Large intestine (tissue), 12 donors: ENCODE measurements at places on chromosomes 1 and 21. TPM values are rescaled to one million over a fixed set of nuclear protein-coding genes. Genes with fewer than 3 reads are reported as not detected.
A peak's percentile ranks its signal among the peaks of the same experiment; 100 is the strongest.

DNA sequence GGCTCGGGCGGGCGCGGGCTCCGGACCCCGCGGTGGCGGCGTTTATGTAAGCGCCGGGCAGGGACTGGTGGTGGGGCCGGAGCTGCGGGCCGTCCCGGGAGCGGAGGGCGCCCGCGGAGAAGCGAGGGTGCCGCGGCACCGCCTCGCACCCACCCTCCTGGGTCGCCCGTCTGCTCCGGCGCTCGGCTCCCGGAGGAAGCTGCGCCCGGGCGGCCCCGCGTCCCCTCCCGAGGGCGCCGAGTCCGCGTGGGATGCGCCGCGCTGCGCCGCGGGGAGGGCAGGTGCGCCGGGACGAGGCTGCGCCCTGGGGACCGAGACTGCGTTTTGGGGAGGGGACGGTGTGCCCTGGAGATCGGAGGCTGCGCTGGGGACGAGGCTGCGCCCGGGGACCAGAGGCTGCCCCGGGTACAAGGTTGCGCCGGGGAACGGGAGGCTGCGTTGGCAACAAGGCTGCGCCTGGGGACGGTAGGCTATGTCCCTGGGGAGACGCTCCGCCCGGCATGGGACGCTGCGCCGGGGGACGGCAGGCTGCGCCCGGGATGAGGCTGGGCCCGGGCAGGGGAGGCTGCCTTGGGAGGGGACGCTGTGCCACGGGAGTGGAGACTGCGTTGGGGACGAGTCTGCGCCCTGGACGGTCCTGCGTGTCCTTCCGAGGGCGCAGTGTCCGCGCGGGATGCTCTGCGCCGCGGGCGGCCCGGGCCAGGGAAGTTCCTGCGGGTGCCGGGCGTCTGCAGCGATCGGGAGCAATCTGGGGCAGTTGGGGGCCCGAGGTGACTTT, 627 bp downstream of the ADARB1 start:
- H3K27ac ChIP-seq: no peak overlapping the region
- peaks cover 2% of the 10 kb centered on the region for H3K4me1 ChIP-seq
- H3K27me3 ChIP-seq: peaks cover 11% of the 10 kb centered on the region
- H3K36me3 ChIP-seq: no peaks in the 10 kb centered on the region
- DNase-seq: peak; percentile 59

DNA sequence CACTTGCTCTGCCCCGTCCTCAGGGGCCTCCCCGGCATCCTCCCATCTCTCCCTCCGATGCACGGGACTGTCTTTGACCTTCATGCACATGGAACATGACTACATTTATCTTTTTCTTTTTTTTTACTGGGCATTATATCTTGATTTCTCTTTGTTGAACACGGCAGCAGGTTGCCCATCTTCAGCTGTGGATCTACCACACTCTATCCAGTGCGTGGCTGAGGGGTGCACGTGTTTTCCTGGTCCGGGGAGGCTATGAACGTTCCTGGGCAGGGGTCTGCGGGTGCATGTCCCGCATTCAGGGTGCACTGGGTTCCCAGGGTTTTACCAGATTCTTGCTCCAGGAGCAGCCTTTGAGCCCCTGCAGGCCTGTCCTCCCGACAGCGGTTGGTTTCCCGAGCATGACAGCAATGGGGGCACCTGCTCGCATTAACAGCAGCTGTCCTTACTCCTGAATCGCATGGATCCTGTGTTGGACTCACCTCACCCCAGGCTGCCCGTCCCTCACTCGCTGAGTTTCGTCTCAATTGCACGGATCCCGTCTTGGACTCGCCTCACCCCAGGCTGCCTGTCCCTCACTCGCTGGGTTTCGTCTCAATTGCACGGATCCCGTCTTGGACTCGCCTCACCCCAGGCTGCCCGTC, 7.4 kb downstream of the POFUT2 start:
- DNase-seq: no peak
- no peak overlapping the region for H3K27ac ChIP-seq
- no peaks in the 10 kb centered on the region for H3K27me3 ChIP-seq
- no peak overlapping the region for H3K4me3 ChIP-seq
- no peaks in the 10 kb centered on the region for H3K4me1 ChIP-seq
- peaks cover 87% of the 10 kb centered on the region for H3K36me3 ChIP-seq

- H3K4me3 ChIP-seq: no peak overlapping the region
- H3K4me1 ChIP-seq: no peaks in the 10 kb centered on the region
- DNase-seq: peak; percentile 32
- H3K27me3 ChIP-seq: no peaks in the 10 kb centered on the region
Observed at GRCh38 chr21:27572696-27573095, 605.8 kb upstream of the ADAMTS5 start.

- H3K4me3 ChIP-seq: no peak overlapping the region
- no peaks in the 10 kb centered on the region for H3K4me1 ChIP-seq
- no peak for DNase-seq
- no peaks in the 10 kb centered on the region for H3K27me3 ChIP-seq
- H3K27ac ChIP-seq: no peak overlapping the region
- H3K36me3 ChIP-seq: no peaks in the 10 kb centered on the region
Observed at GRCh38 chr1:8598783-8599182, 218.7 kb downstream of the RERE start.

- no peak overlapping the region for H3K4me3 ChIP-seq
- H3K27me3 ChIP-seq: no peaks in the 10 kb centered on the region
- no peaks in the 10 kb centered on the region for H3K36me3 ChIP-seq
- no peaks in the 10 kb centered on the region for H3K4me1 ChIP-seq
- no peak for DNase-seq
Observed at GRCh38 chr1:43880604-43881003, 53.0 kb upstream of the ARTN start.

- H3K4me3 ChIP-seq: no peak overlapping the region
- peak; percentile 88 for DNase-seq
- H3K36me3 ChIP-seq: no peaks in the 10 kb centered on the region
- H3K27ac ChIP-seq: peak overlapping the region; percentile 60
Observed at GRCh38 chr1:6414881-6415626, 4.7 kb downstream of the HES2 start.

- H3K27ac ChIP-seq: no peak overlapping the region
- H3K27me3 ChIP-seq: no peaks in the 10 kb centered on the region
- no peaks in the 10 kb centered on the region for H3K36me3 ChIP-seq
- H3K4me3 ChIP-seq: no peak overlapping the region
- no peak for DNase-seq
Observed at GRCh38 chr1:216075339-216075738, 347.9 kb downstream of the USH2A start.

GRCh38 chr1:242055749-242056320, 56.9 kb upstream of the MAP1LC3C start:
- no peak for DNase-seq
- H3K4me1 ChIP-seq: no peaks in the 10 kb centered on the region
- H3K27me3 ChIP-seq: no peaks in the 10 kb centered on the region
- no peak overlapping the region for H3K4me3 ChIP-seq

DNA sequence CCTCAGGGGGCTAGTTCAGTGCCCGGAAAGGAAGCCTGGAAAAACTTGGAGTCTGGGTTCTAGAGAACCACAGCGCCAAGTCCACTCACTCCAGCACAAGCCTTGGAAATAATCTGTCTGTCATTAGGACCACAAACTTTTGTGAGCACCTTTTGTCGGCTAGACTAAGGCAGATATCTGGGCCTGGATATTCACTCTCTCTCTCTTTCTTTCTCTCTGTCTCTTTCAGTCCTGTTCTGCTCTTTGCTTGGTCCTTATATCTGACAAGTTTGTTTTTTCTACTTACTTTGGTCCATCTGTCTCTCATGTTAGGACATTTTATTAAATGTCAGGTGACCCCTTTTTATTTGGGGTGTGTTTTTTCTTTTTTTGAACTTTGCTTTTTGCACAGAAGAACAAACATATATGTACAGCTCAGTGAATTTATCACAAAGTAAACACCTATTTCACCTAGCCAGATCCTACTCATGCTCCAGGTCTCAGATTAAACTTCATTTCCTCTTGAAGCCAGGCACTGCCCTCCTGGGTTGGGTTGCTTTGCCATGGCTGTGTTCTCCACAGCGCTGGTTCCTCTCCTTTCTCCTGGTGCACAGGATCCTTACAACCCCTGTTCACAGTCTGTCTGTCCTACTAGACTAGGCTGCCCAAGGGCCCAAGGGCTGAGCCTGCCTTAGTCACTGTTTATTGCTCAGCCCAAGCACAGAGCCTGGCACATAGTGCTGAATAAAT, 40.8 kb downstream of the TCEANC2 start:
- no peak overlapping the region for H3K4me3 ChIP-seq
- peak overlapping the region; percentile 73 for H3K27ac ChIP-seq
- H3K4me1 ChIP-seq: peaks cover 27% of the 10 kb centered on the region
- peaks cover 6% of the 10 kb centered on the region for H3K36me3 ChIP-seq
- H3K27me3 ChIP-seq: no peaks in the 10 kb centered on the region

- H3K27me3 ChIP-seq: no peaks in the 10 kb centered on the region
- H3K4me3 ChIP-seq: no peak overlapping the region
- no peak overlapping the region for H3K27ac ChIP-seq
- no peak for DNase-seq
- no peaks in the 10 kb centered on the region for H3K36me3 ChIP-seq
Observed at GRCh38 chr1:147142886-147143285, 29.4 kb downstream of the PRKAB2 start.

- no peak overlapping the region for H3K27ac ChIP-seq
- no peaks in the 10 kb centered on the region for H3K36me3 ChIP-seq
- DNase-seq: no peak
- H3K4me1 ChIP-seq: no peaks in the 10 kb centered on the region
- peaks cover 6% of the 10 kb centered on the region for H3K27me3 ChIP-seq
Observed at GRCh38 chr1:110713221-110713620, 38.5 kb upstream of the KCNA3 start.

DNA sequence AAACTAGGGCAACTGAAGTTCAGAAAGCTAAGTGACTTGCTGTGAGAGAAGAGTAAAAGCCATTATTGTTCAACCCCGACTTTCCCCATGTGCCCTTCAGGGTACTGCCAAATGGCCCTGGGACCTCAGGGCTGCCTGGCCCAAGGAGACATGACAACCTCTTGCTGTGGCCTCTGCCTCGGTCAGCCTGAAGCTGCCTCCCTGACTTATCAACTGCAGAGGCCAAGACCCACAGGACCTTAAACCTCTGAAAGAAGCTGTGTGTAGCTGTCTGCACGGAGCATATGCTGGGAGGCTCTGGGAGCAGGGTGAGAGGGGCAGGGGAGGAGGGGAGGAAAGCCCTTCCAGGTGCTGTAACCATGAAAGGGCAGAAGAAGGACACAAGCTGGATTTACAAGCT, 35.9 kb downstream of the HMGB4 start:
- no peaks in the 10 kb centered on the region for H3K36me3 ChIP-seq
- peaks cover 3% of the 10 kb centered on the region for H3K27me3 ChIP-seq
- H3K4me1 ChIP-seq: no peaks in the 10 kb centered on the region
- H3K27ac ChIP-seq: no peak overlapping the region
- no peak overlapping the region for H3K4me3 ChIP-seq

- no peaks in the 10 kb centered on the region for H3K4me1 ChIP-seq
- H3K36me3 ChIP-seq: no peaks in the 10 kb centered on the region
- no peak overlapping the region for H3K4me3 ChIP-seq
Observed at GRCh38 chr1:114082304-114082630, 71.4 kb downstream of the SYT6 start.

The SLAMF9 gene
- polyA plus RNA-seq: 0.33 TPM

The KIF26B gene
- polyA plus RNA-seq: 3.9 TPM

The GNG4 gene
- polyA plus RNA-seq: 41.6 TPM

The ZNF648 gene
- polyA plus RNA-seq: 0.04 TPM

The EDARADD gene
- 0.66 TPM for polyA plus RNA-seq

The HSPG2 gene
- polyA plus RNA-seq: 70.4 TPM
